ENCODE measurements at places on chromosomes 3 and 15.

DNA sequence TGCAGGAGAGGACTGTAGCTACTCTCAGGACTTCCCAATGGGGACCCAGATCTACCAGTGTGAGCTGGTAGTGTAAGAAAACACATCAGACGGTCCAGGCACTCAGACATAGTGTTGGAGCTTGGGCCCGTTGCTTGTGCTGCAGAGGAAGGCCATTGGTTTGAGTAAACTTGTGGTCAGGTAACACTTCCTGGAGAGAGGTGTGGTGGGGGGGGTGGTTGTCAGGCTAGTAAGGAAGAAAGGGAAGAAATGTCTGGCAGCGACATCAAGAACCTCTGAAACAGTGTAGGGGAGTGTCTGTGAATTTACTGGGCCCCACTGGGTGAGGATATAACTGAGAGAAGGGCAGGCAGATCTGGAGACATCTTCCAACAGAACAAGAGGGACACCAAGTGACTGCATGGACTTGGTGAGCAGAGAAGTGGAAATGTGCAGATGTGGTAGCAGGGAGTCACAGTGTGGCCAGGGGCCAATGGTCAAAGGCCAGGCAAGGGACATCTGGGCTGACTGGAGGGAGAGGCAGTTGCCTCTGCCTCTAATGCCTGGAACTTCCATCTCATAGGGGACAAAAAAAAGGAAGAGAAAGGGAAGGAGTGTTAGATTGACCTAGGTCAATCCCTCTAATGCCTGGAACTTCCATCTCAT, 63.7 kb upstream of the MRPS22 start:
- no peak for DNase-seq

DNA sequence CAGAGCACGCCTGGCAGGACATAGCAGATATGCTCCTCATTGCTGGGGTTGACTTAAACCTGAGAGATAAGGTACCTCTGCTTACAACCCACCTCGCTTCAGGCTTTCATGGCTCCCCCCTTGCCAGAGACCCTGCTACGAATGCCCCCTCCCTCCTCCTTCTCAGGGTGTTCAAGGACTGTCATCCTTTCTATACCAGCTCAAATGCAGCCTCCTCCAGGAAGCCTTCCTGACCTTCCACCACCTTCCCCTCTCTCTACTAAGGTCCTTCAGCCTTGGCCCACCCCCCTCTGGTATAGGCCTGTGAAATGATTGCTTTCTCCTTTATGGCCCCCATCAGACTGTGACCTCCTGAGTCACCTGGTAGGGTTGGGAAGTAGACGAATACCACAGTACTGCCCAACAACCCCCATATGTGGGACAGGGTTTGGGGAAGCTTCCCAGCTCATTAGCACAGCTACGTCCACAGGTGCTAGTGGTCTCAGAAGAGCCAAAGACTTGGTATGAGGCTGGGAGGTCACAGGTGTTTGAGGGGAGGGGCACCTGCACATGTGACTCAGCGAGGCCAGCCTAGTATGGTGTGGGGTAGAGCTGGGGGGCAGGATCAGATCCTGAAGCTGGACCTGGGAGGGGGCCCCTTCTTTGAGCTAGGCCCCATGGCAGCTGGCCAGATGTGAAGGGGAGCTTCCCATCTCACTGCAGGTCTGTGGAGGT, 32.0 kb downstream of the ANKDD1A start:
- no peak for DNase-seq

DNA sequence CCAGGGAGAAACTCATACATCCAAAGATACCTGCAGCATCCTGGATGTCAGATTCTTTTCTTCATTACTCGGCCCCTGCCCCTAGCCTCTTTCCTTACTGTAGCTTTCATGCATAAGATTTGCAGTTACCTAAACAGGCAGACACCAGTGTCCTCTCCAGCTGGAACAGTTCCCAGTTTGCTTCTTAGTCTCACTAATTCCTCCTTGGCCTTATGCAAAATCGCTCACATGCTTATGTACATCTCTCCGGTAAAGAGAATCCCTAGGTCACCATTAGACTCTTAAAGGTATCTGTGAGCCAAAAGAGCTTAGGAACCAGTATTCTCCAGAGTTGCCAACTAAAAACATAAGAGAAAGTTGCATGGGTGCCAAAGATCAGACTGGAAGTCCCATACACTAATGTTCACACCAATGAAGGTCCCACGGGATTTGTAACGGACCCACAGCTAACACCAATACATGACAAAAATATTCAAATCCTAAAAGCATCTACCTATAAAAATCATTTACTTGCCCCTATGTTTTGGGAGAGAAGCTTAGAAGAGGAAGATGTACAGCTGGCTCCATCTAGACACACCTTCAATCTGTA, 66.6 kb downstream of the CBLB start:
- DNase-seq = no peak

- no peak for DNase-seq
Measured at GRCh38 chr3:7423036-7423435, 562.1 kb downstream of the GRM7 start.

- DNase-seq = no peak
Measured at GRCh38 chr3:14806641-14807263, 12.0 kb upstream of the FGD5 start.

DNA sequence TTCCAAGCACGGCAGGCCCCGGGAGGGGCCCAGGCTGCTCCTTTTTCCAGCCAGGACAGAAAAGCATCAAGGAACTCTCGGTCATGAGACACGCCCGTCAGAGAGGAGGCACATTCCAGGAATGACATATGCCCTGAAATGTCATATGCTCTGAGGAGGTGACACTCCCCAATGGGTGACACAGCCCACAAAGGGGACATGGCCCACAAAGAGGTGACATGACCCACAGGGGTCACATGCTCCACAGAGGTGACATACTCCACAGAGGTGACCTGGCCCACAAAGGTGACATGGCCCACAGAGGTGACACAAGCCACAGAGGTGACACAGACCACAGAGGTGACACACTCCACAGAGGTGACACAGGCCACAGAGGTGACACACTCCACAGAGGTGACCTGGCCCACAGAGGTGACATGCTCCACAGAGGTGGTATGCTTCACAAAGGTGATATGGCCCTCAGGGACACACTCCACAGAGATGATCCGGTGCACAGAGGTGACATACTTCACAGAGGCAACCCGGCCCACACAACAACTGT, 79.2 kb downstream of the ABHD5 start:
- no peak for DNase-seq

- DNase-seq = no peak
Measured at GRCh38 chr15:48891232-48891765, 13.4 kb downstream of the EID1 start.

DNA sequence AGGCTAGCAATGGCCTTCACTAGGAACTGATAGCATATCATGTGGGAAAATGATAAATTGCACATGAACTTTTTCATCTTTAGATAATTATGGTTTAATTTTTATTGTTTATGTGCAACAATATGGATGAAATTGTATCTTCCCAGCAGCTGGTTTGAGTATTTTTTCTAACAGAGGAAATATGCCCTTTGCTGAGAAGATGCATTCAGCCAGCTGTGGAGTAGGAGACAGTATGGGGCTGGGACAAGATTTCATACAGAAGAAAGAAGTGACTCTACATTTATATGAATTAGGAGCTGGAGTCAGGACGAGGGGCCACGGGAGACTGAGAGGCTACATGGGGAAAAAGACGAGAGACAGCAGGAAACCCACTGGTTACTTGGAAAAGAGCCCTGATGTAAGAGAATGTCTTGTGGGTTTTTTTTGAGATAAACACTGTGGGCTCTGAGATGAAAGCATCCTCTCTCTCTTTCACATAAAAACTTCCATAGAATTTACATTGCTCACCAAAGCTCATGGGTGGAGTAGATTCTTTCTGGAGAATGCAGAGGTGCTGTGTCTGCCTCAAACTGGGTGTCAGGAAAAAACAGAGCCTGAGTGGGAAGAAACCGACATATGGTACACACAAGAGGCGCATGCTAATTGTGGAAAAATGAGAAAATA, 115.2 kb upstream of the PDZRN3 start:
- DNase-seq = peak; percentile 14

DNA sequence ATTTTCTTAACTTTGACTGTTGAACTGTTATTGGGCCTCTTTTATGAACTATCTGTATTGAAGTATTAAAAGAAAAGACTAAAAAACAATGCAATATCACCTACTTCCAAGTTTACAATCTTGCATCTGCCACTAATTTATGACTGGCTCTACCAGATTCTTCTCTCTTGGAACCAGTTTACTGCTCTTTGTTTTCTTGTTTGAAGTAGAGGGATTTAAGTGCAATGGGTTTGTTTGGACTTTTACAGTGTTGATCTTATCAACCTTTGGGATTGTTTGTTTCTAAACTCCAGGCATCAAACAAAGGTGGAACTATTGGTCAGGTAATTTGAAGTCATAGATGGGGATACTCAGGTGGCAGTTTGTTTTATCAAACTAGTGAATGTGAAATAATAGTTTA, 43.0 kb upstream of the MEIS2 start:
- no peak for DNase-seq
